NCI-H1105 treated with DMSO at 0.1 percent for 48 hours (cell line): ENCODE measurements at places on chromosomes 2 and 18.

DNA sequence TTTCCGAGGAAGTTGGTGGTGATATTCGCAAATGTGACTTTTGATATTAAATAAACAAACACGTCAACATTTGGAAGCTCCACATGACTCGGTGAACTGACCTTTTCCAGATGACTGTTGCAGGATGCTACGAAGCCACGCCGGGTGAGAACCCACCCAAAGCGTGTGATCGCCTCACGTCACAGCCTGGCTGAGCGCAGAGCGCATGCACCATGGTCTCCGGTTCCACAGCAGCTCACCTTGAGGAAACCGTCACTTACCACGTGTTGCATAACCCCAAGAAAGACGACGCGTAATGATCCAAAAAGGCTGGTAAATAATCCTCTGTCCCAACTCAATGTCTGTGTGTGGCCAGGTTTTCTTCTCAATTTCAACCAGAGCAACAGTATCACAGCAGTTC lies 64.5 kb upstream of the CTDP1 start:
- DNase-seq, result no peak

DNA sequence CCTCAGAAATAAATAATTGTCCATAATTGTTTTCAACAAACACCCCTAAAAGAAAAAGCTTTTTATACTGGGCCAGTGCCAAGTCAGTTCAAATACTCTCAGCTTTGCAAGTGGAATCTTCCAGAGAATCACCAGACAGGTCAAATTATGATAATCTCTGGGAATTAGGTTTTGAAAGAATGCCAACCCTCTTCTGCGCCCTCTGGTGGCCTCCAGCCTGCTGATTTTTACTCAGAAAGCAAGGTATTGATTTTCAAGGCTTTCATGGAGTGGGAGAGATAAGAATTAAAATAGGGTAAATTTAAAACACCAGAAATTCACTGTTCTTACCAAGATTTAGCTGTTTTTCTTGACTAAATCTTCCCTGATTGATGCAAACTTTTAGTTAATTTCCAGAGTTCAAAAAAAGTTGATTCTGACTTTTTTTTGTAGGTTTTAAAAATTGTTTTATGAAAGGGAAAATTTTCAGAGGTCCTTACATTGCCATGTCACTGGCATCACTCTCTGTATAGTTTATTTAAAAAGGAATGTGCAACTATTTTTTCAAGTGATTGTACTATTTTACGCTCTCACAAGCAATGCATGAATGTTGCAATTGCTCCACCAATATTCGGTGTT lies 282.9 kb upstream of the TNP1 start:
- peak; percentile 15 for DNase-seq

DNA sequence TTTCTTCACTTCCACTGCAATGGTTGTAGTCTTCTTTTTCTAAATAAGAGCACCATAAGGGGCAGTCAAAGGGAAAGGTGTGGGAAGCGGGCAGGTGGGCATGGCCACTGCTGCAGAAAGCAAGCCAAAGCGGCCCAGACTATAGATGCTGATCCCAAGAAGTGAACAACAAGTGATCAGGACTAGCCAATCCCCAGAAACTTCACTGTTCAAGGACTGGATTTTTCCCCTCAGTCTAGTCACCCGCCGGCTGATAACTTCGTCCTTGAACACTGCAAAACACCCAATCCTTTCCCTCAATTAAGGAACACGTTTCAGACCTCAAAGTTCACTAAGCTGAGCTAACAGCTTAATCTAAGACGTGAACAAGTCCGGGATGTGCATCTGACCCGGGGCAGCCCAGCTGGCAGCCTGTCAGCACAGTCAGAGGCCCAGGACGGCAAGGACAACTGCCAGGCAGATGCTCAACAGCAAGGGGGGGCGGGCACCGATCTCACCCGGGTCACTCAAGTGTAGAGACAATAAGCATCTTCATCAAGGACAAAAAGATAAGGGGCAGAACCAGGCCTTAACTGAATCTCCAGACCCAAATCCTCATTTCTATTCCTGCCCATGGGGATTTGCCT lies 59.8 kb downstream of the HDLBP start:
- DNase-seq, result no peak

- no peak for DNase-seq
Measured at GRCh38 chr18:80154293-80154692, 45.2 kb downstream of the ADNP2 start.

GRCh38 chr2:22175003-22175402 lies 1051.2 kb downstream of the TDRD15 start:
- DNase-seq, result no peak

DNA sequence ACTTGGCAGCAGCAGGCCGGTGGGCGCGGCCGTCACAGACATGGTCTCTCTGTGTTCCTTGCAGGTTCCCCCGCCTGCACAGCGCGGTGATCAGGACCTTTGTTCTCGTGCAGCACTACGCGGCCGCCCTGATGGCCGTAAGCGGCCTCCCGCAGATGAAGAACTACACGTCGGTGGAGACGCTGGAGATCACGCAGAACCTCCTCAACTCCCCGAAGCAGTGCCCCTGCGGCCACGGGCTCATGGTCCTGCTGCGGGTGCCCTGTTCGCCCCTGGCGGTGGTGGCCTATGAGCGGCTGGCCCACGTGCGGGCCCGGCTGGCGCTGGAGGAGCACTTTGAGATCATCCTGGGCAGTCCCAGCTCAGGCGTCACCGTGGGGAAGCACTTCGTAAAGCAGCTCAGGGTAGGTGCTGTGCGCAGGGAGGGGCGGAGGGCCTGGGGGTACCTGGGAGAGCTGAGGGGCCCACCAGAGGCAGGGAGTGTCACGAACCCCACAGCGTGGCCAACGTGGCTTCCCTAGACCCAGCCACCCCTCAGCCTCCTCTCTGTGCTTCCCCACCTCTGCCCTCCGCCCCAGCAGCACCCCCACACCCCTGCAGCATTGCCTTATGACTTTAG lies 59.3 kb downstream of the NTSR2 start:
- DNase-seq, result no peak

DNA sequence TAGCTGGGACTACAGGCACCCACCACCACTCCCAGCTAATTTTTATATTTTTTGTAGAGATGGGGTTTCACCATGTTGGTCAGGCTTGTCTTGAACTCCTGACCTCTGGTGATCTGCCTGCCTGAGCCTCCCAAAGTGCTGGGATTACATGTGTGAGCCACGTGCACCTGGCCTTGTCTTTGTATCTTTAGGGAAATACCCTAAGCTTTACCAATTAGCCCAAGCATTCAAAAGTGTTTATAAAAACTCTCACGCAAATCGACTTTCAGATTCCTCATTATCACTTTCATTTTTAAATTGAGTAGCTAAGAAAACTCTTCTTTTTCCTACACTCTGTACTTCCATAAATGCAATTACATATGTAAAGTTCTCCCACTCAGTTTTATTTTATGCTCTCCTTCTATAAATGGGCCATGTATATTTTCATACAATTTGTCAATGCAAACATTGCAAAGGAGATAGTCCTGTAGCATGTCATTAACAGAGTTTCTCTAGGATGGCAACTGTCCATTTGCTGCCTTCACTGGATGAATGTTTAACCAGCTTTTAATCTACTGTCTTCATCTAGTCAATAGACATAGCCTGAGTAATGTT lies 326.2 kb upstream of the LRATD1 start:
- DNase-seq, result no peak

- DNase-seq, result no peak
Measured at GRCh38 chr18:2135309-2135708, 436.0 kb downstream of the METTL4 start.

DNA sequence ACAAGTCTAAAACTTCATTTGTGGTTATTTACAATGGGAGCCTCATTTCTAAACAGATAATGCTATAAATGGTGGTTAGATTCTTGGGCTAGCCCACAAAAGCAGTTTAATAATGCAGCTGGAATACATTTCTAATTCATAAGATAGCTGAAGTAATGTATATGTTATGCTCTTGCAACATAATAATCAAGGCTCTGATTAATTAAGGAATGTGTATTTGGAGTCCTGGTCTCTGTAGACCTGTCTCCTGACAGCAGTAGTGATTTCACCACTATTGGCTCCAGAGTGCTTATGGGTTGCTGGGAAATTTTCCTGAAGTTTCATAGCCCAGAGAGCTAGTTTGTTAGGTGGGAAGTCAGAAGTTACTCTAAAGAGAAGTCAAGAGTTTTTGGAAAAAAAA lies 21.3 kb upstream of the CDC42EP3 start:
- DNase-seq, result no peak

GRCh38 chr2:168992591-168993349 lies 38.4 kb downstream of the ABCB11 start:
- no peak for DNase-seq

- DNase-seq, result peak; percentile 91
Measured at GRCh38 chr2:216985658-216986141, 125.8 kb upstream of the TNP1 start.

DNA sequence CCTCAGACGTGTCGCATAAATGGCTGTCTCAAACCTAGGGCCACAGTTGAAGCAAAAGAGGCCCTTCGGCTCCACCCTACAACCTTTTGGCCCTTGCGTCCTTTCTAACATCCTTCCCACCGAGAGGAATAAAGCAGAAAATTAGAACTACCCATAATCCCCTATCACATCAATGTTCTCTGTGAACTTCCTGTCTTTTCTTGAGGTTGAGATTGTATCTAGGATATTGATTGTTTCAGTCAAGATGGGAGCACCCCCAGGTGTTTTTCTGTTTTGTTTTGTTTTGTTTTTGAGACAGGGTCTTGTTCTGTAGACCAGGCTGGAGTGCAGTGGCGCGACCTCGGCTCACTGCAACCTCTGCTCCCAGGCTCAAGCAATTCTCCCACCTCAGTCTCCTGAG lies 23.6 kb downstream of the INPP5D start:
- DNase-seq, result no peak

DNA sequence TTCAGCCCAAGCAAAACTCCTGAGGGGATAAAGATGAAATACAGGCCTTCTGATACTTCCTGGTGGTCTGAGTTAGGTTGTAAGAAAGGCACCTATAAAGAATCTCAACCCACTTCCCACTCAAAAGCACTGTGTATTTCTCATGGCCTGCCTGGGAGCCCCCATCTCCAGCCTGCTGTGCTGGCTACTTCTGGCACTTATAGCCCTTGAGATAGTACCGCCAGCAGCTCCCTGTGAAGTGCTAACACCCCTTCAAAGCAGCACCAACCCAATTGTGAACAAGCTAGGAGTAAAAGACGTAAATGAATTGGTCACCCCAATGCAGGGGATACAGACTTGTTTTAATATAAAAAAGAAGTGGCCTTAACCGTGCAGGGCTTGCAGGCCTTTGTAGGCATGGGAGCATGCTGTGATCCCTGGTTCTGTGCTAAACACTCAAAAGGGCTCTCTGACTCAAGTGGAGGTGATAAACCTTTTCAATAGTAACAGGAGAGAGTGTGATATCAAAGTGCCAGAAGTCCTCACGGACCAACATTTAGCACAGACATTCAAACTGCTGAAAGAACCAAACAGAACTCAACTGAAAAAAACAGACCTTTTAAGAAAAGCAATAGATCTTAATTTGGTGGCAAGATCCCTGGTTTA lies 80.8 kb downstream of the RTN4 start:
- DNase-seq, result no peak

GRCh38 chr2:4077017-4077416 lies 373.6 kb downstream of the DCDC2C start:
- peak; percentile 98 for DNase-seq

- DNase-seq, result no peak
Measured at GRCh38 chr2:73072129-73072395, 550 bp upstream of the SFXN5 start.

- DNase-seq, result no peak
Measured at GRCh38 chr2:72108121-72108520, 39.5 kb downstream of the CYP26B1 start.

DNA sequence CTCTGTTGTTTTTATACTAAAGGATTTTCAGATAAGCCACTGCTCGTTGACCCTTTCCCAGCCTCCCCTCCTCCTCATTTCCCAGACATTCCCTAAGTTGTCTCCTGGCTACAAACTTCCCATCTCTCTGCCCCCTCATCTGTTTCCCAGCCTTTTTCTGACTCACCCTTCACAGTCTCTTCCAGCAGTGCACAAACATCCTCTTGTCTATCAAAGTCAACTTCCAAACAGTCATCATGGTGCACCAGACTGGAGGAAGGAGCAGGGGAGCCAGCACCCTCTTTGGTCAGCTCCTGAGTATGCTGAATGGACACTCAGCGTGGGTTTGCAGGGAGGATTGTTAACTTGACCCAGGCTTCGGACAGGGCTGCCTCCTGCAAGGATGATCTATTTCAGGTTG lies 26.6 kb upstream of the SPRED2 start:
- DNase-seq, result no peak

GRCh38 chr2:176729706-176730569 lies 460.7 kb downstream of the MTX2 start:
- DNase-seq, result peak; percentile 64

DNA sequence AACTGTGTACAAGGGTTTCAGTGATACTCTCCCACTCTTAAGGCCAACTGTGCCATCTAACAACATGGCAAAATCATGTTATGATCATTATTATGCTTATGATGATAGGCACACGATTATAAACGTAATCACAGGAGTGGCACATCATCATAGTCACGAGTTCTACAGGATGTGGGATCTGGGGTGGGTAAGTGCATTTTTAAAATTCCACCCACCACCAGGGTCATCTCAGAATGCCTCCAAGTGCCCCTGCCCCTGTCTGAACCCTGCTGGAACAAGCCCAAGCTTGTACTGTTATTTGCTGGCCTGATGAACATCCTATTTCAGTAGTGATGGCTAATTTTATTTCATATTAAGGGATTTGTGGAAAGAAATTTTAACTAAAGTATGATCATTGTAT lies 117.8 kb downstream of the PTPRM start:
- DNase-seq, result no peak

DNA sequence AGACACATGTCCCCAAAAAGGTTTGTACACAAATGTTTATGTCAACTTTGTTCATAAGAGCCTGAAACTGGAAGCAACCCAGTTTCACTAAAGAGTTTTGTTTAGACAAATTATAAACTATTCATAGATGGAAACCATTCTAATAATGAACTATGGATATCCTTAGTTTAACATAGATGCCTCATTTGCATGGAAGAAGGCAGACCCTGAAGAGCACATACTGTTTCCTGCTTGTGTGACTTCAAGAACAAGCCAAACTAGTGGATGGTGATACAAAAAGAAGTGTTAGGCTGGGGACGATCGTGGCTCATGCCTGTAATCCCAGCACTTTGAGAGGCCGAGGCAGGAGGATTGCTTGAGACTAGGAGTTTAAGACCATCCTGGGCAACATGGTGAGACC lies 48.1 kb downstream of the ACOXL start:
- no peak for DNase-seq

- DNase-seq, result no peak
Measured at GRCh38 chr18:48316177-48316576, 93.0 kb downstream of the ZBTB7C start.
